Activated CD8-positive, alpha-beta T cell treated with anti-CD3 and anti-CD28 coated beads for 36 hours (primary cell): ENCODE measurements at places on chromosomes 3 and 15. TPM values are rescaled to one million over a fixed set of nuclear protein-coding genes. Genes with fewer than 3 reads are reported as not detected.

- no peaks in the 10 kb centered on the region for H3K36me3 ChIP-seq
- no peaks in the 10 kb centered on the region for H3K27me3 ChIP-seq
- H3K4me1 ChIP-seq, result no peaks in the 10 kb centered on the region
- H3K4me3 ChIP-seq, result no peak overlapping the region
- no peak for DNase-seq
- H3K27ac ChIP-seq, result no peak overlapping the region
Observed at GRCh38 chr15:40150163-40150925, 10.5 kb upstream of the BUB1B start.

- no peaks in the 10 kb centered on the region for H3K27me3 ChIP-seq
- H3K4me1 ChIP-seq, result no peaks in the 10 kb centered on the region
- H3K27ac ChIP-seq, result no peak overlapping the region
- no peaks in the 10 kb centered on the region for H3K36me3 ChIP-seq
- no peak for DNase-seq
- H3K4me3 ChIP-seq, result no peak overlapping the region
Observed at GRCh38 chr3:19539518-19540392, 391.4 kb downstream of the KCNH8 start.

DNA sequence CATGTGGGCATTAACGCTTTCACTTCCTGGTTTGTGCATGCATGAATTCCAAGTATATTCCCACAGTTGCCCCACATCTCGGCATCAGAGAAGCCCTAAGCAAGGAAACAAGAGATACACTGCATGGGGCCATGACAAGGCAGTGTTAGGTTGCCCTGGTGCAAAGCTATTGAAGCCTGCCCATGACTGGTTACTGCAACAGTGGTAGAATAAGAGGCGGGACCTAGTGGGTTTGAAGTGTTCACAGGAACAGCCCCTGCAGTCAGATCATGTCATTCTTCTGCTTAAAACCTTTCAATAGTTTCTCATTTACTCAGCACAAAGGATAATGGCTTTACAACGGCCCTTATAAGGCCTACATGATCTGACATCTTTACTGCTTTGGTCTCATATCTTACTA is 80.9 kb upstream of the TOPAZ1 start:
- H3K27me3 ChIP-seq, result peaks cover 12% of the 10 kb centered on the region
- H3K4me1 ChIP-seq, result no peaks in the 10 kb centered on the region
- H3K27ac ChIP-seq, result no peak overlapping the region
- no peak overlapping the region for H3K4me3 ChIP-seq
- H3K36me3 ChIP-seq, result no peaks in the 10 kb centered on the region

DNA sequence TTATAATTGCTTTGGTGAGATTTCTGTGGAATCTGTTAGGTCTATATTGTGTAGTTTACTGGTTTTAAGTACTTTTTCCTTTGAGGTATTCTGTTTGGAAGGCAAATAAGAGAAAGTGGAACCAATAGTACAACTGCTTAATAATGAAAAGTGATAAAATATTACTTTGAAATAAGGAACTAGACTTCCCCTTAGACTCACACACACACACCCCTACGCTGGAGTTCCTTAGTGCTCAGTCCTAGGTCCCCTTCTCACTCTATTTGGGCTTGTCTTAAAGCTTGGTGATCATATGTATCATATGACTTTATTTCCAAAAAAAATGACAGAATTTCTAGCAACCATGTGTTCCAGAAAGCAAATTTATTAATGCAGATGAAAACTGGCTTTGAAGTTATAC is 494.0 kb upstream of the TGFBR2 start:
- H3K27ac ChIP-seq, result no peak overlapping the region
- no peaks in the 10 kb centered on the region for H3K36me3 ChIP-seq

DNA sequence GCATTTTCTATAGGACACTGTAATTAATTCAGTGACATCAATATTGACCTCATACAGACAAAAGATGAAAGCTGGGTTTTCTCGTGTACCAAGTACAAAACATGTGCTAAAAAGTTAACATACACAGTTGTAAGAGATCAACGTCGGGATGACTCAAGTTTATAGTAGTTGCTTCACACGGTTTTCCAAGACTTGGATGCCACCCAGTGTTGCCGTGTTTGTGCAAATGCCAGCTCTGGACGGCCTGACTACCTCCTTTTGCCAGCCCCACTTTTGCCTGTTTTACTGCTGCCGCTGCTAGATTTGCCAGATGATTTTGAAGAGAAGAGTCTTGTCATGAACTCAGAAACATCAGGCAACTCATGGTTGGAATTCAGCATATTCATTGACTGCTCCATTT is 17.6 kb downstream of the EMC7 start:
- H3K27ac ChIP-seq, result no peak overlapping the region
- H3K4me1 ChIP-seq, result no peaks in the 10 kb centered on the region
- no peak for DNase-seq
- H3K4me3 ChIP-seq, result no peak overlapping the region
- H3K36me3 ChIP-seq, result peaks cover 18% of the 10 kb centered on the region
- H3K27me3 ChIP-seq, result no peaks in the 10 kb centered on the region

DNA sequence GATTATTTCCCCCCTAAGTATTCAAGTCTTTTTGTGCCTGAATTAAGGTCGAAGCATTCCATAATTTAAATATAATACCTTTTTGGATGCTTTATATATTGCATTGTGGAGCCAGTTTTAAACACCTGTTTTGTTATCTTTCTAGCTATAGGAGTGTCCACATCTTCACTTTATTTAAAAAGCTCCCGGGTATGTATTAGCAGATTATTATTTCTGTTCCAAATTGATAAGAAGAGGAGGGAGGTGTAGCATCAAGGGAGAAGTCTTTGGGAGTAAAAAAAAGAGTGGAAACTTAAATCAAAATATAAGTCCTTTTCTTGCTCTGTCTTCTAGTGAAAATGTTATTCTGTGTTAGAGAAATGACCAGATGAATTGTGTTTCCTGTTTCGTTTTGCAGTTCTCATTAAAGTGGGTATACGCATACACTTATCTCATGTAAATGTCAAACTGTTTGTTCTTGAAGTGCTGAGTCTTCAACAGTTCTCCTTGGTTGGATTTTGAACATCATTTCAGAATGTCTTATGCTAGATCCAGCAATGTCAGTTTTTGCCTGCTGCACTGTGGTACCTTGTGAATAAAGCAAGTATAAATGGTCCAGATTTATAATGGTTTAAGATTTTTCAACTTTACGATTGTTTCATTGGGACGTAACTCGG is 105.8 kb downstream of the FNDC3B start:
- H3K4me1 ChIP-seq, result peaks cover 39% of the 10 kb centered on the region
- no peaks in the 10 kb centered on the region for H3K36me3 ChIP-seq
- H3K4me3 ChIP-seq, result no peak overlapping the region
- no peaks in the 10 kb centered on the region for H3K27me3 ChIP-seq

DNA sequence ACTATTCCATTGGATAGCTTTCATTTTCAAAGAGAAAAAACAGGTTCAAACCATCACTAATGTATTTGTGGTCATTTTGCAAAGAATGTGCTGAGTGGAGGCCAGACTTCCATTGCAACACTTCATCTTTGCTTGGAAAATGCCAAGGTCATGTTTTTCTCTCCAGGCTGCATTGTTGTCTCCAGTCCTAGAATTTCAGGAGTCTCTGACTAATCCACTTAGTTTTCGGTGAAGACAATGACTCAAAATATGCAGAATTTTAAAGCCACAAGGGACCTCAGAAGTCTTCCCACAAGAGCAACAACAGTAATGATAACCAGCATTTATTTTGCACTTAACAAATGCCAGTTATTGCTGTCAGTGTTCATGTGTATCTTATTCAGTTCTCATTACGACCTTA is 277.0 kb downstream of the RYR3 start:
- no peak overlapping the region for H3K27ac ChIP-seq
- H3K36me3 ChIP-seq, result no peaks in the 10 kb centered on the region
- DNase-seq, result no peak
- no peak overlapping the region for H3K4me3 ChIP-seq
- H3K27me3 ChIP-seq, result peaks cover 3% of the 10 kb centered on the region

GRCh38 chr15:67110958-67111864 is 45.8 kb downstream of the SMAD3 start:
- no peaks in the 10 kb centered on the region for H3K27me3 ChIP-seq
- H3K36me3 ChIP-seq, result peaks cover 25% of the 10 kb centered on the region

GRCh38 chr15:79656151-79657000 is 224.2 kb downstream of the MINAR1 start:
- no peaks in the 10 kb centered on the region for H3K4me1 ChIP-seq
- H3K27ac ChIP-seq, result no peak overlapping the region
- H3K27me3 ChIP-seq, result peaks cover 25% of the 10 kb centered on the region

DNA sequence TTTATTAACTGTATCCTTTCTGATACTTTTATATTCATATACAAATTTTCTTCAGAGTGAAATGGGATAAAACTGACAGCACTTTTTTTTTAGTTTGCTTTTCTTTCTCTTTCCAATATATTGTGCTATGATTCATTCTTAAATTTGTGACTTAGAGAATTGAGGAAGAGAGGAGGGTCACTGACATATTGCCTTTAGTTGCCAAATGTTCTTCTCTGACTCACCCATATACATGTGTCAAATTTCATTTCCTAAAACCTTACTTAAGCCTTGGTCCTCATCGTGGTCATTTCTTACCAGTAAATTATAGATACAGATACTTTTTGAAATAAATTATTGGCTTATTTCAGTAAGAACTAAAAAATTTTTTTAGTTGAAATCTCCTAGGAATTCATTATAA is 53.9 kb downstream of the CLASP2 start:
- no peak overlapping the region for H3K4me3 ChIP-seq
- no peak for DNase-seq
- H3K36me3 ChIP-seq, result peaks cover 10% of the 10 kb centered on the region

- H3K4me3 ChIP-seq, result no peak overlapping the region
- no peak overlapping the region for H3K27ac ChIP-seq
- no peaks in the 10 kb centered on the region for H3K4me1 ChIP-seq
- H3K27me3 ChIP-seq, result no peaks in the 10 kb centered on the region
- peaks cover 35% of the 10 kb centered on the region for H3K36me3 ChIP-seq
Observed at GRCh38 chr3:51422211-51422610, 31.1 kb downstream of the RBM15B start.

GRCh38 chr3:37624276-37624675 is 237.4 kb upstream of the CTDSPL start:
- H3K27me3 ChIP-seq, result peaks cover 5% of the 10 kb centered on the region
- no peak for DNase-seq
- no peaks in the 10 kb centered on the region for H3K36me3 ChIP-seq
- no peak overlapping the region for H3K4me3 ChIP-seq

GRCh38 chr3:74787011-74787410 is 172.6 kb upstream of the CNTN3 start:
- no peaks in the 10 kb centered on the region for H3K36me3 ChIP-seq
- H3K27me3 ChIP-seq, result no peaks in the 10 kb centered on the region
- no peaks in the 10 kb centered on the region for H3K4me1 ChIP-seq
- DNase-seq, result no peak

DNA sequence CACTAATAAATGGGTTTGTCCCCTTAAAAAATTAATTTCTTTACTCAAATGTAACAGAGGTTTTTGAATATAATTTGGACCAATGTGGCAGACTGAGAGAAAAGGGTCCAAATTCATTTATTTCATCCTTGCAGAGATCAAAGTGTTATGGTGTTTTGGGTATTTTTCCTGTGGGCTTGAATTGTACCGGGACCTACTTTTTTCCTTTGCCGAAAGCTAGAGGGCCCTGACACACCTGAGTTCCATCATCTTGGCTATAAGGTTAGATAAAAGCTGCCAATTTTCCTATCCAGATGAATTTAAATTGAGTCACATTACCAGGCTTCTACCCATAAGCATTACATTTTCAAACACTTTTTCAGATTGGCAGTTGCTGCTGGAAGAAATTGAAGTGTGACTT is 908 bp downstream of the CCNB2 start:
- DNase-seq, result no peak
- H3K27ac ChIP-seq, result peak overlapping the region; percentile 97
- H3K27me3 ChIP-seq, result no peaks in the 10 kb centered on the region
- peaks cover 11% of the 10 kb centered on the region for H3K4me1 ChIP-seq
- H3K36me3 ChIP-seq, result peaks cover 23% of the 10 kb centered on the region

DNA sequence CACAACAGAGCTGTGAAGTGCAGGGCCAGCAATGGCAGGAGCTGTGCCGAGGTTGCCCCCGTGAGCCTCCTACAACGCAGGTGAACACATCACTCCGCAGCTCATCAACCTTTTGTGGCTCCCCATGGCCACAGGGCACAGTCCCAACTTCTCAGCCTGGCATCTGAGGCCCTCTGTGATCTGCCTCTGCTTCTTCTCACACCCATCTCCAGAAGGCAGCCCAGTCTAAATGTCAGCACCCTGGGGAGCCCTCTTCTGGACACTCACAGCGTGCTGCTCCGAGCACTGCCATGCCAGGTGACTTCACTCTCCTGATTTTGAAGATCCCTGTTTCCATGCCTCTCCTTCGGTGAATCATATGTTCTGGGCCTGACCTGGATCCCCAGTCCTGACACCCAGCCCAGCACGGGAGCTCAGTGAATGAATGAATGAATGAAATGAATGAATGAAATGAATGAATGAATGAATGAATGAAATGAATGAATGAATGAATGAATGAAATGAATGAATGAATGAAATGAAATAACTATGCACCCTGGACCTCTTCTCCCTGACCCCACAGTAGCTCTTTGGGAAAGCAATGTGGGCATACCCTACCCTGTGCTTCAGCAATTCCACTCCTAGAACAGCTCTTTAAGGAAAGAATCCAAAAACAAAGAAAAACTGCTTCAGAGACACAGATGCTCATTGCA is 17.9 kb upstream of the SKIC8 start:
- no peaks in the 10 kb centered on the region for H3K36me3 ChIP-seq
- H3K4me1 ChIP-seq, result no peaks in the 10 kb centered on the region
- H3K27me3 ChIP-seq, result no peaks in the 10 kb centered on the region
- no peak for DNase-seq

DNA sequence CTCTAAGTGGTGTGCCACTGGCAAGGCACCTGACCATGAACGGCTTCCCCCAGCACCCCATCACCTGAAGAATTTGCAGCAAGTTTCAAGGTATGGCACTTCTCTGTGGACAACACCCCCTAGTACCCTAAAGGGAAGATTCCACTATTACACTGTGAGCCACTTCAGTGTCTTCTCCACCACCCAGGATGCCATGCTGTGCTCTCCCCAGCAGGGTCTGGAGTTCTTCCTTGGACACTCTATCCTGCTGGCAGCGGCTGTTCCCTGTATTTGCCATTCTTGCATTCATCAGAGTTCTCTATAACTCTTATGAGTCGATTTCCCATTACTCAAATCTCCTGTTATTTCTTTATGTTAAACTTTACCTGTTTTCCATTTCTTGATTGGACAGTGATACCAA is 33.9 kb upstream of the RNU6-1 start:
- no peak overlapping the region for H3K27ac ChIP-seq
- no peak overlapping the region for H3K4me3 ChIP-seq
- no peak for DNase-seq
- peaks cover 2% of the 10 kb centered on the region for H3K36me3 ChIP-seq

GRCh38 chr3:59135096-59135495 is 85.3 kb upstream of the CFAP20DC start:
- H3K27ac ChIP-seq, result no peak overlapping the region
- H3K27me3 ChIP-seq, result no peaks in the 10 kb centered on the region
- H3K4me1 ChIP-seq, result no peaks in the 10 kb centered on the region
- H3K4me3 ChIP-seq, result no peak overlapping the region
- H3K36me3 ChIP-seq, result no peaks in the 10 kb centered on the region

- no peak for DNase-seq
- no peaks in the 10 kb centered on the region for H3K36me3 ChIP-seq
- H3K27me3 ChIP-seq, result no peaks in the 10 kb centered on the region
- no peak overlapping the region for H3K4me3 ChIP-seq
- H3K4me1 ChIP-seq, result peaks cover 51% of the 10 kb centered on the region
Observed at GRCh38 chr3:43247561-43248184, 38.7 kb upstream of the SNRK start.

The PODXL2 gene
- total RNA-seq, result 1.3 TPM

The CCDC80 gene
- total RNA-seq, result not detected

The SMAD6 gene
- total RNA-seq, result 0.25 TPM

The DPPA2 gene
- not detected for total RNA-seq

The TMEM108 gene
- total RNA-seq, result not detected

The LRRC2 gene
- total RNA-seq, result not detected
